ENCODE measurements at places on chromosomes 2 and 18. TPM values are rescaled to one million over a fixed set of nuclear protein-coding genes. Genes with fewer than 3 reads are reported as not detected.
A peak's percentile ranks its signal among the peaks of the same experiment; 100 is the strongest.

LOXHD1 gene
- total RNA-seq, result 2.1 TPM

MARCO gene
- total RNA-seq, result not detected

SEPTIN10 gene
- total RNA-seq, result 103 TPM

CAVIN2 gene
- not detected for total RNA-seq

NOSTRIN gene
- total RNA-seq, result 0.73 TPM

MATN3 gene
- 38.5 TPM for total RNA-seq

CENPA gene
- total RNA-seq, result 21.5 TPM

IL36B gene
- not detected for total RNA-seq

AKAIN1 gene
- total RNA-seq, result not detected

CYBRD1 gene
- 3.6 TPM for total RNA-seq

- peak; percentile 72 for DNase-seq
Observed at GRCh38 chr18:75204269-75204731, 4.6 kb downstream of the PTGR3 start.

DNA sequence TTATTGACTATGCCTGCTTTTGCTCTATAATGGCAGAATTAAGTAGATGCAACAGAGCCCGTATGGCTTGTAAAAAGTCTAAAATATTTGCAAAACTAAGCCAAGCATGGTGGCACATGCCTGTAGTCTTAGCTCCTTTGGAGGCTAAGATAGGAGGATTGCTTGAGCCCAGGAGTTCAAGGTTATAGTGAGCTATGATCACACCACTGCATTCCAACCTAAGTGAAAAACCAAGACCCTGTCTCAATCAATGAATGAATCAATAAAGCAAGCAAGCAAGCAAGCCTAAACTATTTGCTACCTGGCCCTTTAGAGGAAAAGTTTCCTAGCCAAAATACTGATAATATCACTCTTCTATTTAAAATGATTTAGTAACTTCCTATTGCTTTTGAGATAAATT is 260.0 kb downstream of the OTX1 start:
- no peak for DNase-seq

- DNase-seq, result peak; percentile 61
Observed at GRCh38 chr2:48240912-48241311, 289.0 kb upstream of the STON1 start.

GRCh38 chr2:85712849-85713612 is 18.9 kb downstream of the GNLY start:
- no peak for DNase-seq

DNA sequence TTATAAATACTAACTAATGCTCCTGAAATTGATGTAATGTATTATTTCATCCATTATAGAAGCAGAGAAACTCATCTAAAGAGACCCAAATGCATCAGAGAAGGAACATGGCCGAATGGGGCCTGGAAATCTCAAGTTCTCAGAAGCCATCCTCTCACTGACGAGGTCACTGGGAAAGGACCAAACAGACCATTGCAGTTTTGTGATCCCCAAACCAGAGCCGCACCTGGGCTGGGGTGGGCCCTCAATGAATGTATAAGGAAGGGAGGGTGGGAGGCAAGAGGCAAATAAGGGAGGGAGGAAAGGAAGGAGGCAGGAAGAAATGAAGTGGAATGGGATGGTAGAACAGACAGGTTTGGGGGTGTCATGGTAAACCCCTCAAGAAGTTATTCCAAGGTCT is 245.3 kb upstream of the ID2 start:
- DNase-seq, result peak; percentile 10

DNA sequence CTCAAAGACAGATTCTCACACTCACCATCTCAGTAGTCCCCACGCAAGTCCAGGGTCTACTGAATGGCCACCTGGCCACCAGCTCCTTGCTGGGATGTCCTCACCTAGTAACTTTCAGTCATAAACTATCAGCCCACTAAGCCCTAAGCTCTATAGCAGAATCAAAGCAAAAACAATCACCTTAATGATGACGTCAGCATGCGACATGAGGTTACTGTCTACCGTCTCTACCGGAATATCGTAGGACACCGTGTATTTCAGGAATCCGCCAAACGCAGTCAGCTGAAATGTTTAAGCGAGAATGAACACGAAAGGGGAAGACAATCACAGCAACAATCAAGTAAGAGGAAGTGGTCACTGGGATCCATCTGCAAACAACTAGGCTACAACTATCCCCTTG is 81.8 kb downstream of the LAMA1 start:
- no peak for DNase-seq

DNA sequence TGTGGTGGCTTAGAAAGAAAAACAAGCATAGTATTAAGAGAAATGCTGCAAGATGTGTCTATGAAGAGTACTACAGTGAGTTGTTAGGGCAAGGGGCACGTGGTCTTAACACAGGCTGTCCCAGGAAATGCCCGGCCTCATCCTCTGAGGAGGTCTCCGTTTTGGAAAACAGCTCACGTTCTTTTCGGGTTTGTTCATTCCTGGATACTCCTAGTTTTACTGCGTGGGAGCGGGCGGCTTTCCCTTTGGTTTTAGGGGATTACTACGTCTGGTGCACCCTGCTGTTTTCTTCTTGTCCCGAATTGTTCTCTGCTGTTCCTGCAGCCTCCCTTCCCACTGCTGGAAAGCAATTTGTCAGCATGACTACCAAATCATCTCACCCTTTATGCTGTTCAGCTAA is 55.5 kb upstream of the RAB6D start:
- peak; percentile 83 for DNase-seq

- no peak for DNase-seq
Observed at GRCh38 chr2:162018530-162018929, 55.5 kb downstream of the DPP4 start.

GRCh38 chr2:238380785-238381184 is 45.9 kb upstream of the ASB1 start:
- DNase-seq, result no peak

DNA sequence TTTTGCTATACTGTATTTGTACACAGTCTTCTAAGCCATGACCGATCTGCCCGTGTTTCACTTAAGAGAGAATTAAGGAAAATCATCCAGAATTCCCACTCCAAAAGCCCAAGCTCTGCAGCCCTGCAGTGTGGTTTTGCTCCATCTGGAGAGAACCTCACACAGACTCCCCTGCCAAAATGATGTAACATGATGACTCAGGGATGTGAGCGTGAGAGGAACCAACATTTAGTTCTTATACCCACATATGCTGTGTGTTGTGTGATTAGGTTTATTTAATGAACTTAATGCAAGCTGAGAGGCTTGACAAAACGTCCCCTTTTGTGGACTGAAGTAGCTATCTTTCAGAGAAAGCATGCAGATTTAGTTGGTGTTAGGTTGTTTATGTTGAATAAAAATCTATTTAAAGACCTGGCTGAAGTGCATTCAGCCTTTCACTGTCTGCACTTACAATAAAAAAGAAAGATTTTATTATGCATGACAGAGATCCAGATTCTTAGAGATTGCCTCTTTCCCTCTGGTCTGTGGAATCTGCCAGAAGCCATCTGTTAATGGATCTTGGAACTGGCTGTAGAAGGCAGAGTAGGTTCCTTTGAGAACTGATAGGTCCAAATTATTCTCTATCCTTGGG is 6.3 kb downstream of the RAB12 start:
- DNase-seq, result no peak

GRCh38 chr2:201572846-201573508 is 70.3 kb downstream of the TMEM237 start:
- no peak for DNase-seq

DNA sequence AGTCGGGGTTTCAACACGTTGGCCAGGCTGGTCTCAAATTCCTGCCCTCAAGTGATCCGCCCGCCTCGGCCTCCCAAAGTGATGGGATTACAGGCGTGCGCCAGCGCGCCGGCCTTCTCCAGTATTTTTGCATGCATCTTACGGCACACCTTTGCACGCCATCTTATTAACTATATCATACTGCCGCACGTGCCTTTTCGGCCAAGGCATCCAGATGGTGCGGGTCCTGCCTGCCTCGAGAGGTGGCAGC is 765 bp upstream of the ING5 start:
- DNase-seq, result no peak

DNA sequence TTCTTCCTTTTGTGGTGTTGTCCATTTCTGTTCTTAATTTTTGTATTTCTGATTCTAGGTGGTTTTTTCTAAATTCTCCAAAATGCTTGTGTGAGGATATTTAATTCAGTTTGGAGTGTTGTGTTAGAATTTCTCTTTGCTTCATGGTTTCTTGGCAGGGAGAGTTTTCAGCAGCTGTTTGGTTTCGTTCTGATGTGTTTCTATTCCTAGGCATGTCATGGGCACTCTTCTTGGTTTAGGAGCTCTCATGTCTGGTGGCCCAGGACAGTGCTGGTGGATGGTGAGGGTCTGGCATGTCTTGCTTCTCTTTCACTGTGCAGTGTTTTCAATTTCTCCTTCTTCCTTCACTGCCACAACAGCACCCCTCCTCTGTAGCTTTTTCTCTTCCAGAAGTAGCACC is 52.9 kb downstream of the OSBPL6 start:
- no peak for DNase-seq

DNA sequence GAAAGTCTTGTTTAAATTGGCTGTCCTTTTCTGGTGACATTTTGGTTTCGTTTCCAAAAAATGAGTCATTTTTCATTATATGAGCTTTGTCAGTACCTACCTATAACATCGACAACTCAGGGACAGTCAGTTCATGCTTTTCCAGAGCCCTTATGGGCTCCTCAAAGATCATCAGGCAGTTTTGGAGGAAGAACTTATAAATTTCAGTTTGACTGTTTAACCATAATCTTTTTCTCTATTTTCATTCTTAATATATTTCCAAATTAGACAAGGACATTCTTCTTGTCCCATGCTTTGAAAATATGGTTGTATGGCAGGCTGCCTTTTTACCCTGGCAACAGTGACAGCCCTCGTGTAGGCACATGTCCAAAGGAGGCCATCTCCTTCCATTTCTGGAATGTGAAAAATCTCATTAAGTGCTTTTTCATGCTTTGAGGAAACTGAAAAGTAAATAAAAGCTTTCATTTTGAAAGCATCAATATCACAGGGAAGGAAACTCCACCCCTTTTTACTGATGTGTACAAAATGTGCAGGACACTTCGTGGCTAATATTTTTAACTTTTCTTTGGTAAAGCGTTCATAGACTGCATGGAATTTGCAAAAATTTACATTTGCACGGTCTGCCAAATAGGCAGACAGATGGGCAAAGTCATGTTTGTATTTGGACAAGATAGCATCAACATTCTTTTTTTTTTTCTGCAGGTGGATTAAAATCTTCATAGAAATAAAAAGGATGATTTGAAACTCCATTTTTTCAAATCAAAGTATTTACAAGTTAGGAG is 7.2 kb upstream of the PROC start:
- DNase-seq, result no peak

GRCh38 chr2:74223941-74224770 is 25.7 kb downstream of the MTHFD2 start:
- DNase-seq, result peak; percentile 52

GRCh38 chr2:173997753-173998152 is 32.6 kb upstream of the SP3 start:
- no peak for DNase-seq

DNA sequence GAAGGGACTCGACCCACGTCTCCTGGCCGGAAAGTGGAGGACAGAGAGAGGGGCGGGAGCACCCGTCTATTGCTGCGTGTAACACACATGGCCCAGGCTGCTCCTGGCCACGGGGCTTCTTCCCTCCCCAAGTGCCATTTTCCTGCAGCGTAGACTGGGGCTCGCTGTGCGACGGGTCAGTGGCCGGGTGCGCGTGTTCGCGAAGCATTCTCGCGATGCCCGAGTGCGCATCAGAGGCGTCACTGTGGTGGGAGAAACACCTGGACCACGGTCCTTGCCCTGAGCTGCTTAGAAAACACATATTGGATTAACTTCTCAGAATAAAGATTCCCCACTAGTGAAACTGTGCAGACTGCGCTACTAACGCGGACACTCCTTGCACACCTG is 200.8 kb downstream of the EIPR1 start:
- DNase-seq, result no peak

- no peak for DNase-seq
Observed at GRCh38 chr18:29588446-29589100, 1411.6 kb upstream of the CDH2 start.

DNA sequence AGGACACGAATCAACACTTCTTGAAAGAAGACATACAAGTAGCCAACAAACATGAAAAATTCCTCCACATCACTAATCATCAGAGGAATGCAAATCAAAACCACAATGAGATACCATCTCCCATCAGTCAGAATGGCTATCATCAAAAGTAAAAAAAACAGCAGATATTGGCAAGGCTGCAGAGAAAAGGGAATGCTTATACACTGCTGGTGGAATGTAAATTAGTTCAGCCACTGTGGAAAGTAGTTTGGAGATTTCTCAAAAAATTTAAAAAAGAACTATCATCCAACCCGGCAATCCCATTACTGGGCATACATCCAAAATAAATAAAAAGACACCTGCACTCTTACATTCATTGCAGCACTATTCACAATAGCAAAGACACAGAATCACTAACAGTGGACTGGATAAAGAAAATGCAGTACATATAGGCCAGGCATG is 78.7 kb downstream of the GRB14 start:
- DNase-seq, result no peak

DNA sequence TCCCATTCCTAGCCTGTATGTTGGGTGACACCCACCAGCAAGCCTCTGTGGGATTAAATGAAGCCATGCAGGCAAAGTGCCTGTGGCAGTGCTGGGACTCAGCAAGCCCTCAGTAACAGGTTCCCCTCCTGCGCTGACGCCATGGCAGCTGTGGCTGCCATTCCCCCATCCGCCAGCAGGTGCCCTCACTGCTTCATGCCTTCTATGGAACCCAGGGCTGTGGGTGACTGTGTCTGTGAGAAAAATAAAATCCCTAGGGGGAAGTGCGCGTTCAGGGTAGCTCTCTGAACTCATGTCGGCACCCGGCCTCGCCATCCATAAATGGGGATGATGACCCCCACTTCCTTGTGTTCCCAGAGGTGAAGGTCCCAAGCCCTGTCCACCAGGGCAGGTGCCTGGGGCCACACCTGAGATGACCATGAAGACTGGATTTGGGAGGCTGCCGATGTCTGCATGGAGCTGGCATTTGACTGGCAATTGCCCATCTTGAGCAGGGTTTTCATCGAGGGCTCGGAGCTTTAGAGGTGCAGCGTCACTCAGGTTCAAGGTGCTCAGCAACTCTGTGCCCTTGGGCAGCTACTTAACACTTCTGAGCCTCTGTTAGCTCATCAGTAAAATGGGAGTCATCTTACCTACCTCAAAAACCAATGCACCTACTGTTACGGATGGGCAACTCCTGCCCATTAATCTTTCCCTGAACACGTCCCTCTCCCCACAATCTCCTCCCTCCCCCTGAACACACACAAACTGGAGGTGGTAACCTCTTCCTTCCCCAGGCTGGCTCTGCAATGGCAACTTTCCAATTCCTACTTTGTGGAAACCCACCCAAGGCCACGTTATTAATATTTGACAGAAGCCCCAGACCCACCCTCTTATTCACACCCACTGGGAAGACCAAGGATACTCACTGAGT is 2.9 kb upstream of the MAL start:
- peak; percentile 94 for DNase-seq

- no peak for DNase-seq
Observed at GRCh38 chr2:10007921-10008808, 35.2 kb upstream of the KLF11 start.

DNA sequence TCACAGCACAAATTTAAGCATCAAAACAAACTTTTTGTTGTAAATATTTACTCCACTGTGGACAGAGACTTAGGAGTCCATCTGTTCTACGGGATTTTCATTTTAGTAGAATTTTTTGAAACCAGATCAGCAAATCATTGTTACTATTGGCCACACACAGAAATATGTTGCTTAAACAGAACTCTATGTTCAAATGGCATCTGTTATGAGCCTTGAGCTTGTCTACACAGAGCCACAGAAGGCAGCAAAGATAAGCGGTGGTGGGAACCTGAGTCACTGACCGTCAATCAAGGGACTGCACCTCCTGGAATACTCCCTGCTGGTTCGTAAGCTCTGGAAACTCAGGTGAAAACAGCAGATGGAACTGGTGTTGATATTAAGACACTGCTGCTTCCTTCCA is 156.8 kb downstream of the TMEM200C start:
- DNase-seq, result no peak

All from endodermal cell (in vitro differentiated cells).